Stimulated activated CD8-positive, alpha-beta memory T cell treated with anti-CD3 and anti-CD28 coated beads, Interleukin-15, amount 100 ng/mL, for 48 hours (primary cell): ENCODE measurements at places on chromosomes 1 and 21.

GRCh38 chr1:91673613-91674012, 173.0 kb downstream of the CDC7 start:
- DNase-seq: no peak

- DNase-seq: no peak
Measured at GRCh38 chr1:1038694-1039093, 18.8 kb downstream of the AGRN start.

- no peak for DNase-seq
Measured at GRCh38 chr1:101653482-101653946, 343.2 kb downstream of the OLFM3 start.

GRCh38 chr1:44698138-44698537, 23.6 kb downstream of the ARMH1 start:
- DNase-seq: no peak

- DNase-seq: no peak
Measured at GRCh38 chr1:113369040-113369439, 21.3 kb upstream of the MAGI3 start.

DNA sequence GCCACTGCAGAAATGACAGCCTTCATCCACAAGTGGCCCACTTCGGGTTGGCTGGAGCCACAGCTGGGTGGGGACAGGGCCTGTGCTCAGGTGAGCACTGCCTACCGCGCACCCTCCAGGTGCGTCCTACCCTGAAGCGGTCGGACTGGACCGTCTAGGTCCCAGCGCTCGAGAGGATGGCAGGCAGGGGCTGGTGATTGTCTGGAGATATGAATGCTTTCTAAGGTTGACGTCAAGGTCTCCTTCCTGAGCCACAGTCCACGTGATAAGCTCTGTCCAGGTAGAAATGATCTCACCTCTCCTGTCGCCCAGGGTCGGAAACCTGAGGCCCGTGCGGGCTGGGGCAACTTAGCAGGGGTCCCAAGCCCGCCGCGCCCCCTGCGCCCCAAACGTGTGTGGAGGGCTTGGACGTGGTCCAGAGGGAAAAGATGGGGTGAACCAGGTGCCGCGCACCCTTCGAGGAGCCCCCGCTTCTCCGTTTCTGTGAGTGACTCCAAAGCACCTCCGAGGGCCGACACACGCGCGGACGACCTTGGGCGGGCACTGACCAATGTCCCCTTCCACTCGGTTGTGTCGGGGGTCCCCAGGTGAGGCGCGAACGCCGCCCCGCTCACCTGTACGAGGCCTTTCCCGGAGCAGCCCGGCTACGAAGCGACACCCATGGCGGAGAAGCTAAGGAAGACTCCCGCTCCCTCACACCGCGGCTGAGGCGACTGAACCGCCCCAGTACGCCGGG, 853 bp upstream of the DOP1B start:
- no peak for DNase-seq

DNA sequence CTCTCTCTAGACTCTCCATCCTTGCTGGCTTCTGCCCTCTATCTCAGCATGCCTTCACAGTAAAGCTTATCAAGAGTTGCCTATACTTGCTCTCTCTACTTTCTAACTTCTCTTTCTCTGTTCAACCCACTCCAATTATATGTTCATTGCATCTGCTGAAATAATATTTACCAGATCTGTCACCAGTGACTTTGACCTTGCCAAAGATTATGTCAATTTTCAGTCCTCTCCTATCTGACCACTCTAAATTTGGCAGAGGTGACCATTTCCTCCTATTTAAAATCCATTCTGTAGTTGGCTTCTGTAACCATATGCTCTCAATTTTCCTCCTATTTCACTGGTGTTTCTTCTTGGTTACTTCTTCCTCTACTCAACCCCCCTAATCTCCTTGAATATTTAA, 38.8 kb upstream of the DR1 start:
- DNase-seq: no peak

DNA sequence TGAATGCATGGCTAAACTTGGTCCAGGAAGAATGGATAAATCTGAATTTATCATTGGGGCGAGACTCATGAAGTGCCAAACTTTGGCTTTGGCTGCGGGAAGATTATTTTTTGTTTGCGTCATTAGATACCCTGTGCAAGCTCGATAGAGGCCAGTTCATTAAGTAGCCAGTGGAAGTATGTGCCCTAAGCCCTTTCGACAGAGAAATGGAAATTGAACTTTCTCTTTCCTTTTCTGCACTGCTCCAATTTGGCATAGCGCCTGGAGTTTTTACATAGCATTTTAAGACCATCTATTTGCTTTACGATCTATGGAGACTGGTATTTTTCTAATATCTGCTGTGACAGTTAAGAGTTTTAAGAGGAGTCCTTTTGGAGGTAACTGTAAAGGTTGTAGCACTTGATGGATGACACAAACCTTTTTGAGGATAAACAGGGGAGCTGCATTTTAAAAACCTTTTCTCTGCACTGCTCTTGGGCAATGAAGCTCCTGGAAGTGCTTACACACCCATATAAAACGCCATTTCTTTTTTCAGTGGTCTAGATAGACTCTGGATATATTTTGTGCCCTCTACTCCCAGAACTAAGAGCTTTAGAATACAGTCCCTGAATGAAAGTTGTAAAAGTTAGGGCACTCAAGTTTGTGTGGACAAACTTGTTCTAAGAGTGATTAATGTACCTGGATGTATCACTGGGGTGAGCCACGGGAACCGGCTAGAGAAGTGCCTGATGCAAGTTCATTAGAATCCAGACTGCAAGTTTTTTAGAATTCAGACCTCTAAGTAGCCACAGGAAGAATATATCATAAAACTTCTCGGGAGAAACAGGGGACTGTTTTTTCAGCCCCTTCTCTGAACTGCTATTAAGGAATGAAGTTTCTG, 41.3 kb upstream of the CFHR3 start:
- no peak for DNase-seq

DNA sequence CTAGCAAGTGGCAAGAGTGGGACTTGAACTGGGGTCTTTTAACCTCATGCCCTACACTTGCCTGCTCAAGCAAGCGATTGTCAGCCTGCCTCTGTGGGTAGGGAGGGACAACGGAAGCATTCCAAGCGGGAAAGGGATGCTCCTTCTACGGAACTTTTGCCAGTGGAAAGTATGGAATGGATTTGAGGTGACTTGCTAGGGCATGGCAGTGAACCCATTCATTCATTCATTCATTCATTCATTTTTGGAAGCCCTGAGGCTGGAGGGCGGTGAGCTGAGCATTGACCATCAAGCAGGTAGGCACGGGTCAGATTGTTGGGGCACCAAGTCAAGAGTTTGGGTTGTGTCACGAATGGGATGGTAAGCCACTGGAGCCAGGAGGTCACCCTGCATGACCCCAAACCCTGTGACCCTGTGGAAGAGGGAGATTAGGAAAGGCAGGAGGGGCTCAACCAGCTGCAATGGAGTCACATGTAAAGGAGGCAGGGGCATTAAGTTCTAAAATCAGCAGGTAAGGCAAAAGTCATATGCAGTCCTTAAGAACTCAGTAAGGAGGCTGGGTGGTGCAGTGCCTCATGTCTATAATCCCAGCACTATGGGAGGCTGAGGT, 11.8 kb upstream of the CITED4 start:
- DNase-seq: no peak

DNA sequence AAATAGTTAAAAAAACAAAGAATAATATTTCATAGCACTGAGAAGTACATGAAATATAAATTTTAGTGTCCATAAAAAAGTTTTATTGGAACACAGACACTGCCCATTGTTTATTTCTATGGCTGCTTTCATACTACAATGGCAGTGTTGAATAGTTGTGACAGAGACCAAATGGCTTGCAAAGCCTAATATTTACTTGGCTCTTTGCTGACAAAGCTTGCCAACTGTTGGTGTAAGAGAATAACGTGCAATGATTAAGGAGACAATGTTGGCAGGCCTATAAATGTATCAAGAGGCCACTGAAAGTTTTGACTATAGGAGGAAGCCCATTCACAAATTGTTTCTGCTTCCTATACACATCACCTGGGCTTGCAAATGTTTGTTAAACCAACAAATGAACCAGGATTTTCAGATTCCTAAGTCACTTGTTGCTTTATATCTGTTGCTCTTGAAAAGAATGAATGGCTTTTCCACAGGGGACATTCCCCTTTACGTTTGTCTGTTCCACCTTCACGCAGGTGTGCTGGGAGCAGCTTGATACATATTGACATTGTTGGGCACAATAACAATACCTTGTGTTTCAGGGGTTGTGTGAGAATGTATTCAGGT, 5.5 kb upstream of the ST6GALNAC3 start:
- DNase-seq: no peak

DNA sequence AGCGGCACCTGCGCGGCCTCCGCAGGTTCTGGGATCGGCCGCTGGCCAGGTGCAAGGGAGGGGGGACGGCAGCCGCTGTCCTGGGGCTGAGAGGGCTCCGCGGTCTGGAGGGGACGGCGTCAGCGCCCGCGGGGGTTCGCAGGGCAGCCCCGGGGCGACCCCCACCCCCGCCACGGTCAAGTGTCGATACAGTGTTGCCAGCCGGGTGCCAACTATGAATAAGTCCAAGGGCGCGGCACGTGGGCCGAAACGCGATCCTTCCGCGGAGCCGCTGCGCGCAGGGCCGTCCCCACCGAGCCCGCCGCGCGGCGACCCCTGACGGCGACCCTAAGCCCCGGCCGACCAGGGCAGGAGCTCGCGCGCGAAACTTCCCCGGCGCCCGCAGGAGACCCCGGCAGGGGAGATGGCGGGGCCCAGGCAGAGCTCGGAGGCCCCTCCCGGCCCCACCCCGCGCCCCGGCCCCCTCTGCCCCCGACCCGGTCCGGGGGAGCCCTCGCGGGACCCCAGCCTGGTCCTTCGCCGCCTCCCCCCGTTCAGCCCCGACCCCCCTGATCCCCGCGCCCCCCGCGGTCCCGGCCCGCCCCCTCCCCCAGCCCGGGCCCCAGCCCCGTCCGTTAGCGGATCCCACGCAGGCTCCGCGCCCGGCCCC, 586 bp upstream of the AGPAT3 start:
- no peak for DNase-seq

DNA sequence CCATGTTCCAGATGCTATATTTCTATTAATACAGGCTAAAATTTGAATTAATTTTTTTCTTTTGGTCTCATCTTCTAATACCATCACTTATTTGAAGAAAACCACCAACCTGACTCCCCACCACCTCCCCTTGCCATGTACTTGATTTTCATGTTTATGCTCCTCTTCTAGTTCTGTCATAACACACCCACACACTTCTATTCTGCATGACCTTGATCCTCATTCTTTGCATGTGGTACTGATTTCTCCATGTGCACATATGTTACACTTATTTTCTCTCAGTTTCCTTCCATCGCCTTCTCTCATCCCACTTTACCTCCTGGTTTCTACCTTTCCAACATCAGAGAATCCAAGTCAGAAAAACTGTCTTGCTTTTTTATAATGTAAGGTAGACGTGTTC, 78.9 kb upstream of the ARID1A start:
- DNase-seq: no peak

DNA sequence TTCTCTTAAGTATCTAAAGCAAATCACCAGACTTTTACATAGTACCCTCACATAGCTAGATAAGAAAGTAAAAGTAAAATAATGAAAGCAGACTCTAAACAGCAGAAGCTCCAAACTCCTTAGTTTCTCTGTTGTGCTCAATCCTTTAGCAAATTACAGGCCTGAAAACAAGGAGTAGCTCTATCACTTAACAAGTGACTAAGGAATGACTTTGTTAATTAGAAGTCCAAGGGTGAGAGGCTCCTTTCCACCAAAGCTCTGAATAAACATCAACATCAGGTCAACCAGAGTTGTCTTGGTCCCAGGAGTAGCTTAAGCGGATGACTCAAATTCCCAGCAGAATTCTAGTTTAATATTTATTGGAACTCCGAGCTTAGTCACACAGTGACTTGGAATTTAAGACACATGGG, 5.9 kb downstream of the NRIP1 start:
- no peak for DNase-seq

DNA sequence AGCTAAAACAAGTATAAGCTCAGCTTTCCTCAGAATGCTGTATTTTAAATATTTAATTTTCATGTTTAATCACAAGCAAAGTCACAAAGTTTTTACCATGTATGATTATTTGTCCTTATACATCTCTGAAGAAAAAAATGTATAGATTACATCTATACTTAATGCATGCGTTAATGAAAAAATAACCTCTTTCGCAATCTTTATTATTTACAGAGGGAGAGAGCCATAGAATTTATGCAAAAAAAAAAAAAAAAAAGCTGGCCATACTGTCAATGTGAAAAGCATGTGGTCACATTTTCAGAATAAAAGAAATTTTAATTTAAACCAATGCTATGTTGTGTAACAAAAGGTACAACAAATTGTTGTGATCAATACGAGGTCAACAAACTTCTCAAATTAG, 148.2 kb downstream of the AKT3 start:
- no peak for DNase-seq

GRCh38 chr1:165134431-165134830, 222.1 kb downstream of the LMX1A start:
- no peak for DNase-seq

GRCh38 chr1:209882942-209883340, 55.1 kb upstream of the SYT14 start:
- DNase-seq: no peak

- DNase-seq: no peak
Measured at GRCh38 chr1:93629101-93630059, 52.3 kb downstream of the BCAR3 start.

GRCh38 chr1:87265786-87266185, 62.9 kb upstream of the LMO4 start:
- no peak for DNase-seq

GRCh38 chr1:43273708-43274107, 3.9 kb downstream of the TMEM125 start:
- no peak for DNase-seq

GRCh38 chr1:221174330-221174993, 295.2 kb downstream of the HLX start:
- DNase-seq: no peak

DNA sequence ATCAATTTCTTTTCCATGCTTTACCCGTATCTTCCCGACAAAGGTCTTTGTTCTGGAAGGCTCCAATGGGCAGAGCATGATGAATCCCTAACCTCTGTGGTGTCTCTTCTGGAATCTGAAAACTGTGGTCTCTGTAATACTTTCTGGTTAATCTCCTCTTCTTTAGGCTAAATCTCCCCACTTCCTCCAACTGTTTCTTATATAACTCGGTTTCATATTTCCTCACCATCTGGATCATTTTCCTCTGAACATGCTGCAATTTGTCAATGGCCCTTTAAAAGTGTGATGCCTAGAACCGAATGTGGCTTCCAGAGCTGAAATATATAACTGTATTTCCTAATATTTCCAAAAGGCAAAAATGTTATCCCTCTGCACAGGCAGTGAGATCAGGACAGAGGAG, 66.1 kb downstream of the ALG14 start:
- no peak for DNase-seq

DNA sequence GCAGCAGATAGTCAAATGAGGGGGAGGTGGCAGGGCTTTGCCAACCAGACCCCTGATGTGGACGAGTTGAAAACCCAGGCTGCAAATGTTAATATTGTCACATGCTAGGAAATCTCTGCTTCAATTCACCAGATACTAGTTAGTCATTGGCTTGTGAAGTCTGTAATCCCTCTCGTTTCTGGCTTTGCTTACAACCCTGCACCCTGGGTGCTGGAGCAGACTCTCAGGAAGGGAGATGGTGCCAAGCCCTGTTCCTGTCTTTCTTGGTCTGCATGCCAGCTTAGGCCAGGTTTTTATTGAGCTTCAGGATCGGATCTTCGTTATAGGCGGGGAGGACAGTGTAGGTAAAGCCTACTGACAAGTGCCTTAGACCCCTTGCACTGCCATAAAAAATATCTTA, 53.3 kb downstream of the MDM4 start:
- DNase-seq: no peak
